ENCODE measurements at places on chromosomes 1 and 21. TPM values are rescaled to one million over a fixed set of nuclear protein-coding genes. Genes with fewer than 3 reads are reported as not detected.

DNA sequence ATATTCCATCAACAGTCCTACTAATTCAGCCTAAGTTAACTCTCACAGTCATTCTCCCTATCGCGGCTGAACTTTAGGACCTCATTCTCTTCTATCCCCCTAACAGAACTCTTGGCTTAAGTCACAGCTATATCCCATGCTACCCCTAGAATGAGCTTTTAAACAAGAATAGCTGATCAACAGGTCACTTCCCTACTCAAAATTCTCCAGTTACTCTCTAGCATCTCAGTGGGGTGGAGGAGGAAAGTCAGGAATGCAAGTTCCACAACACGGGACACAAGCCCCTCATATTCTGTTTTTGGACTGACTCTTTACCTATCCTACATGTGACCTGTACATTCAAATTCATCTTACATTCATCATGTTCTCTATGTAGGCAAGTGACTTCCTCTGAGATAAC is 21.0 kb downstream of the MRPL39 start:
- DNase-seq, result no peak

DNA sequence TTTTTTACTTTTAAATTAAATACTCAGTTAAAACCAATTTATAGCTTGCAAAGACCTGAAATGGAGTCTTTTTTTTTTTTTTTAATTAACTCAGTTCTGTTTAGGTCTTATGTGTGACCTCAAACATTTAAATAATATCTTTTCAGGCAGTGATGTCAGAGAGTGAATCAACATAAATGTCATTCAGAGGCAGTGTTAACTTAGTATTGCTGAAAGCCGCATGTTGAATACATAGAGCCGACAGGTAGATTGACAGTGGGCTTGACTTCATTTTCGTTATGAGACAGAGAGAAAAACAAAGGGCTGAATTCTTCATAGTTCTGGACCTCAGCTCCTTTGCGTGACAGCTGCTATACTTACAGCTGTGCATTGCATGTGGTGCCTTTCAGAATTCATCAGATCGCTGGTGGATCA is 51.5 kb downstream of the PRDM2 start:
- no peak for DNase-seq

DNA sequence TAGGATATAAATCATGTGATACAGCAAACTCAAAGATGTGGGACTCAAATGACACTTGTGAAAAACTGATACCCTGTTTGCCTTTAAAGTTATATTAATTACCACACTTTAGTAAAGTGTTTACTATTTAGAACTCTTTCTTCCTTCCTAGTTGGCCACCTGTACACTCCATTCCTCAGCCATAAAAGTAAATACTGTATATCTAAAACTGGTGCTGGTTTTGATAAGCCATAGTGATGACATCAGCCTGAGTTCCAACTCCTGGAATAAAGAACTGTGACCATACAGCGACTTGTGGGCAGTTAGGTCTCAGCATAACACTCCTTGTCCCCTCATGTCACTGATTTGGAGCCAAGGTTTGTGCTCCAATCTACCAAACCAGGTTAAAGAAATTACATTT is 2.8 kb downstream of the PTGER3 start:
- DNase-seq, result no peak

DNA sequence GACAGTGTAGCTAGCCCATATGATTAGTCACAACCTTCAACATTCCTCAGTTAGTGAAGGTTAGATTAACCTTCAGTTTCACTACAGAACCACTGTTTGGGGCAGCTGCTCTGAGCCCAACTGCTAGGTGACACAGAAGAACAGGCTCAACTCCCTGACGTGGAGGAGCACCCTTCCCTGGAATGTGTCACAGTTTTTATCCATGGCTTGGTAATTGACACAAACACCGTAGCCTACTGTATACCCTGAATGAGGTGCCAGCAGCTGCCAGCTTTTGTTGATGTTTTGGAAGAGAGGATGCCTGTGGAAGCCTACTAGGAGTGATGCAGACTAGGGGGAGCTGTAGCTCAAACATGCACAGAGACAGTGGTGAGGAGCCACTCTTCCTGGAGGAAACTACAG is 56.6 kb upstream of the CR2 start:
- DNase-seq, result no peak

DNA sequence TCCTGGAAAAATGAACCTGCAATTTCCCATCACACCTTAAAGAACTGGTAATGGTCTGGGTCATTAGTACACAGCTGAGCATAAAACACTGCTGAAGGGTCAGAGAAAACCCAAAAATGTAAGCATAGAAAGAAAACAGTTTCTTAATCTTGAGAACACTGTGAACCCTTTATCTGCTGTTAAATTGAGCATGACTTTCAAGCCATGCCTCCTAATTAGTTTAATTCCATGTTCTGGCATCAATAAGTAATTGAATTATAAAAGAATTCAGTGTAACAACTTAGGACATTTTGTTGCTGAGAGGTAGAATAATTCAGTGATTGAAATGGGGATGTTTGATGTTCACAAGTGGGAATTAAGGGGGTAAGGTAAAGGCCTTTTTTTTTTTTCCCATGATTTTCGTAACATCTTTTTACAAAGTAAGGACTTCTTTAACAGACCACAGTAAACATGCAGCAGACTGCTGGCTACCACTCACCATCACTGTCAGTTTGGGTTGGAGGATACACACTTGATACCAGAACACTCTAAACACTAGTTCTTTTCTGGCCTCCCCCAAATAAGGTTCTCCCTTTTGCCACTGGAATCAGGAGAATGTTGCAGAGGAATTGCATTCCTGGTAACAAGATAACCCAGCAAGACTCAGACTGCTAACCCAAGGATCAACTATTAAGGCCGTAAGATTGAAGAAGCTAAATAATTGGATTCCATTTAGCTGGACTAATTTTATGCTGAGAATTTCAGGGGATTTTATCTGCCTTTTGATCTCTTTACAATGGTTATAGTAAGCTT is 3.0 kb downstream of the RWDD3 start:
- no peak for DNase-seq

DNA sequence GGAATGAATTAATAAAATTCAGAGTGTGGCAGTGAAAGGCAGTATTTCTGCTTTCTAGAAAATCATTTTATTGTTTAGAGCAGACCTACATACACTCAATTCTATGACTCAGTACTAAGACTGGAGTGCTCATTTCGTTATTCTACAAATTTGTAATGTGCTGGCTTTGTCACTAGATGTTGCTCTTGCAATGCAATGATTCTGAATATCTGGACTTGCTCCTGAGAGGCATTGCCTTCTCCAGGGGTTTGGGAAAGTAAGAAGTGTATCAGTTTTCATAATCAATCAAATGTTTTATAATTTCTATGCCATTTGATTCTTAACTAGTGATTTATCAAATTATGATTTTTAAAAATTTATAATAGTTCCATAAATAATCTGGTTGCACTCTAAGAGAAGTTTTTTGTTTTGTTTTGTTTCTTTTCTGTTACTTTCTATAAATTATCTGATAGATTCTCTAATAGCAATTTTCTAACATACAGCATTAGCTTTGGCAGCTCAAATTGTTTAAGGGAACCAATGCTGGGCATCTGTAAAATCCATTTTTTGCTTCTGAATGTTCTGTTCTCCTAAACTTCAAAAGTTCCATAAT is 280.5 kb upstream of the SGIP1 start:
- DNase-seq, result no peak

GRCh38 chr1:23167353-23168078 is 1.1 kb downstream of the LUZP1 start:
- peak; percentile 46 for DNase-seq

DNA sequence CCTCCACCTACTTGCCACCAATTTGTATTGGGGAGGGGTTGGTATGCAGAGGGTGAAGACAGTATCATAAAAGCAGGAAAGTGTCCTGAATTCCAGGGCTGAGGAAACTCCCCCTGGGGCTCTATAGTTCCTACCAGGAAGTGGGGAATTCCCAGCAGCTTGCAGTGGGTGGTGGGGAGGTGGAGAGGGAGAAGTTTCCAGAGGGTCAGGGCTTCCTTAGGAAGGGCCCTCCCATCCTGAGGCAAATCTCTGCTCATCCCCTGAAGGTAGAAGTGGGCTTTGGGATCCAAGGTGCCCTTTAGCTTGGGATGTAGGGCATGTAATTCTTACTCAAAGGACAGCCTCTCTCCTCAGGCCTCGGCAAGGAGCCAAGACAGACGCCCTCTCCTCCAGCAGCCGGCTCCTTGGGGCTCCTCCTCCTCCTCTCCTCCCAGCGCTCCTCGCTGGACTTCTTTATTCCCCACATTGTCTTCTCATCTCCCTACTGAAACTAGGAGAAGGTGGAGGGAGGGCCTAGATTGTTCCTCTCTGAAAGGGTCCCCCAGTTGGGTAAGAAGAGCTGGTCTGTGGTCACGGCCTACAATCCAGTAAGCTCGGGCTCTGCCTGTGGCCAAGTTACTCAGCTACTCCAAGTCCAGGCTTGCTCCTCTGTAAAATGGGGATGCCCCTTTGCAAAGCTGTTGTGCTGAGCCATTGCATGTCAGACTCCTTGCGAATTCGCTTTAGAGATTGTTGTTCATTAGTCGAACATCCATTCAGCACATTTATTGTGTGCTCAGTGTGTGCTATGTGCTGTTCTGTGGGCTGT is 17.9 kb upstream of the CSF1 start:
- no peak for DNase-seq

DNA sequence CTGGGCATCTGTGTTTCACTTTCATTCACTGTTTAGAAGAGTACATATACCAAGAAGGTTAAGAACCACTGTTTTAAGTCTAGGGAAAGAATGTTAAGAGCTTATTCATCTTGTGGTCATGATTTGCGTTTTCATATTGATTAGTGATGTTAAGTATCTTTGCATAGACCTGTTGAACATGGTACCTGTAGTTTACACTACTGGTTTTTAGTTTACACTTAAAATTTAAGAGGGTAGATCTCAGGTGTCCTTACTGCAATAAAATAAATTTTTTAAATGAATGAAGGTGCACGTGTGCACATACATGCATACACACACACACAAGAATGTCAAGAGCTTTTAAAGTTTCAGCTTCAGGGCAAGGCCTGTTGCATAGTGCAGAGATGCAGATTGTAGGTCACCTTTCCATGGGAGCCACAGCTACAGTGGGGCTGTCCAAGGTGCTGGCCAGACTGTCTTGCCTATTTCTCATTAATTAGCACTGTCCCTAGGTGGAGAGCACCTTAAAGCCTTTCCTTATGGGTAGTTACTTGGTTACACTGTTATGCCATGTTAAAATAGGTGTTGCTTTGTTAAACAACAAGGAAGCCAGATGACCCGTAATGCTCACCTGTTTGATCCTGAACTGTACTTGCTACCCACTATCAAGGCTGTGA is 543.0 kb upstream of the DAB1 start:
- no peak for DNase-seq

GRCh38 chr1:83960669-83961277 is 38.2 kb downstream of the TTLL7 start:
- no peak for DNase-seq

GRCh38 chr1:81693316-81693715 is 107.4 kb upstream of the ADGRL2 start:
- no peak for DNase-seq

GRCh38 chr1:12019858-12020509 is 686 bp downstream of the MIIP start:
- no peak for DNase-seq

GRCh38 chr1:59057796-59058195 is 239.1 kb upstream of the FGGY start:
- no peak for DNase-seq

- no peak for DNase-seq
Observed at GRCh38 chr1:174815474-174815908, 184.3 kb upstream of the CACYBP start.

- DNase-seq, result no peak
Observed at GRCh38 chr1:202976633-202977032, 9.6 kb upstream of the CYB5R1 start.

DNA sequence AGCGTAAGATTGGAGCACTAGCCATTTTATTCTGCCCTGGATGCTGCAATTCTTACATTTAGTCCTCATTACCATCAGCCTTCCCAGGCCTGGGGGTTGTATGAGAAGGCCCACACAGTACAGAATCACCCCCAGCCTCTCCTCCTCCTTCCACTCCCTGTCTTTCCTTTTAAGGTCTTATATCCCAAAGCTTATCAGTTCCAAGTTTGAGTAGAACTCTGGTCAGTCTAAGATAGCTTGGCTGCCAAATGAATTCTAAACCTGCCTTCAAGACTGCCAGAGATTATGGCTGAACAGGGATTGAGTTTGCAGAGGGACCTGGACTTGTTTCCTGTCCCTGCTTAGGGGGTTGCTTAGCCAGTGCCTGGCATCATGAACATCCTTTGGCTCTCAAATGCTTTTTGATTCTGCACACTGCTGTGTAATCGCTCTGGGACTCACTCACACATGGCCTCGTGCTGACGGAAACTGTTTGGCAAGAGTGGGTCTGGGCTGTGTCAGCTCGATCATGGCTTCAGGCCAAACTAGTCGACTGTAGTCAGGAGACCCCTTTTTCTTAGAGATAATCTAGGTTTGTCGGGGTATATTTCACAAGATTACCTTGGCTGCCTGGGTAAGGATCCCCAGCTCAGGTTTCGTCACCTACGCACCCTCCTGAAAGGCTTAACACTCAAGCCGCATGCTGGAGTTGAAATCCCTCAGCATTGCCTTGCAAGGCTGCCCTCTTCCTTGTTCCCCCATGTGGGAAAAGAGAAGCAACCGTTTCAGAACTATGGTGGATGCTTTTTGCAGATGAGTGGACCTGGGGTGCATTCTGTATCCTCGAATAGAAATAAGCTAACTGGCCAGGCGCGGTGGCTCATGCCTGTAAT is 252.6 kb downstream of the NFIA start:
- no peak for DNase-seq

DNA sequence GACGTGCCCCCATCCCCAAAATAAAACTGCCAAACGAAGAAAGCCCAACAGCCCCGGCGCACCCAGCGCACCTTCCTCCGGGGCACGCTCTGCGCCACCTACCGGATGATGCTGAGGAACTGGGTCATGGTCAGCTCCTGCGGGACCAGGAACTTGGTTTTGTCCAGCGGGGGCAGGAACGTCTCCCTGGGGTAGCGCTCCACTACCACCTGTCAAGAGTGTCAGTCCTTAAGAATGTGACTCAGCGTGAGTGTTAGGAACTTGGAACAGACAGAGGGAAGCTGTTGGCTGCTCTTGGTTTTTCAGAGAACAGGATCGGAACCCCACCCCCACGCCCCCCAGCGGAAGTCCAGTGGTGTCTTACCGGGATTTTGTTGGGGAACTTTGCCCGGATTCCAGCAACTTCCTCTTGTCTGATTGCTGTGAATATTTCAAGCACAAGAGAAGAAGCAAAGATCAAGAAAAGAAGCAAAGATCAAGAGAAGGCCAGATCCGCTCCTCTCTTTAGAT is 431 bp downstream of the MAP1LC3C start:
- peak; percentile 48 for DNase-seq

GRCh38 chr1:17739050-17739449 is 16.1 kb upstream of the ACTL8 start:
- DNase-seq, result no peak

Gene RAB3B
- 2.4 TPM for total RNA-seq

Gene EPB41
- total RNA-seq, result 108 TPM

Gene HAO2
- total RNA-seq, result not detected

Gene TMEM52
- 4.6 TPM for total RNA-seq

Gene MAP10
- 2.0 TPM for total RNA-seq

Gene LCE3D
- not detected for total RNA-seq

Gene HCRTR1
- total RNA-seq, result 0.23 TPM

Gene PRPF38B
- 58.5 TPM for total RNA-seq

All from neural crest cell (in vitro differentiated cells).